ENCODE measurements at places on chromosomes 7 and 10.

DNA sequence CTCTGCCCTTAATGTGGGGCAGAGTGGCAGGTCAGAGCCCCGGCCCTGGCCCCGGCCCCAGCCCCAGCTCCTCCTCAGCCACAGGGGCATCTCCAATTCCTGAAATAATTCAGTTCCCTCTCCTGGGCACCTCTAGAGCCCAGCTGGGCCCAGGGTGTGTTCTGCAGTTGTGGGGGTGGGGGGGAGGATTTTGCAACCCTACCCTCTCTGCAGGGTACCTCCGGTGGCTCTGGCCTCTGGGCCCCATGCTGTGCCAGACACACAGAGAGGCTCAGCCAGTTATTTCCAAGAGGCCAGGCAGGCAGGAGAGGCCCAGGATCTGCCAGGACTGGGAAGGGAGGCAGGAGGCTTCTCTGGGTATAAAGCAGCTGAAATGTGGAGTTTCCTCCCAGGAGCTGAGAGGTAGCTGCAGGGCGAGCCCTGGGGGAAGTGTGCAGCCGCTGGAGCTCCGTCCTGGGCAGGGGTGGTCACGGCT is 47.9 kb downstream of the PWWP2B start:
- no peak for DNase-seq

GRCh38 chr10:83607959-83608745 is 531.2 kb upstream of the GHITM start:
- no peak for DNase-seq

DNA sequence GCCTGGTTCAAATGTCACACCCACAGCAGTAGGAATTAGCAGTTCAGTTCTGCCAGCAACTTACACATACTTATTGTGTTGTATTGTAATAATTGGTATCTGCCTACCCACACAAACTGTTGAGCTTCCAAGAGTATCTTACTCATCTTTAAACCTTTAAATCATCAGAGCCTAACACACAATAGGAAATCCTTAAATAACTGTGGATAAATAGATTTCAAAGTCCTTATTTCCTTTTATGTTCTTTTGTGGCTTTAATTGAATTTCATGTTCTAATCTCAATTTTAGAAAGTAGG is 3.9 kb downstream of the CASD1 start:
- no peak for DNase-seq

DNA sequence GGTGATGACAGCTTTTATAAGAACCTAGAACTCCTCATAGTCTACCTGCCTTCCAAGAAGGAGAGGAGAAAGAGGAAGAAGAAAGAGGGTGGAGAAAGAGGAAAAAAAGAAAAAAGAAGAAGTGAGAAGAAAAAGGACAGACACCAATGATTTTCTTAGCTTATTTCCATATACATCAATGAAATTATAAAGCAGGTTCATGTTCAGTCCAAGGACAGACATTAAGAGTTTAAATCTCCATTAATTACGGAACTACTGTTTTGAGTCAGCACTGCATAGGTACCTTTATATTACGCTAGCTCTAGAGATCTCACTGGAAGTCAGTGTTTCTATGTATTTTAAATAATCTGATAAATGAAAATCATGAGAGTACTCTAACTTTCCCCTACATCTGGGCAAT is 309.0 kb upstream of the HGF start:
- DNase-seq: no peak

DNA sequence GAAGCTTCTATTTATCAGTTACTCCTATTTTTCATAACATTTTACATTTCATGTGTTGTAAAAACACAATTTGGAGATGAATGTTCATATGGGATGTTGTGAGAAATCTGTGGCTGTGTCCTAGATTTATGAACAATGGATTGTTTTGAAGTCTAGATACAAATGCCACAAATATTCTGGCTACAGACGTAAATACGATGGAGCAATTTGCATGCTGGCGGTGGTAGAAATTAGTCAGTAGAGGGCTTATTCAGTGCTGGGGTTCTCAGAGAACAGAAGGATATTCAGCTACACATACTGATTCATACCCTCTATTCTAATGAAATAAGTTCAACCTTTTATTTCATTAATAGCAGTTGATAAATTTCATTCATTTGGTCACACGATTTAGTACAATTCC is 48.8 kb downstream of the PLPP4 start:
- DNase-seq: no peak

DNA sequence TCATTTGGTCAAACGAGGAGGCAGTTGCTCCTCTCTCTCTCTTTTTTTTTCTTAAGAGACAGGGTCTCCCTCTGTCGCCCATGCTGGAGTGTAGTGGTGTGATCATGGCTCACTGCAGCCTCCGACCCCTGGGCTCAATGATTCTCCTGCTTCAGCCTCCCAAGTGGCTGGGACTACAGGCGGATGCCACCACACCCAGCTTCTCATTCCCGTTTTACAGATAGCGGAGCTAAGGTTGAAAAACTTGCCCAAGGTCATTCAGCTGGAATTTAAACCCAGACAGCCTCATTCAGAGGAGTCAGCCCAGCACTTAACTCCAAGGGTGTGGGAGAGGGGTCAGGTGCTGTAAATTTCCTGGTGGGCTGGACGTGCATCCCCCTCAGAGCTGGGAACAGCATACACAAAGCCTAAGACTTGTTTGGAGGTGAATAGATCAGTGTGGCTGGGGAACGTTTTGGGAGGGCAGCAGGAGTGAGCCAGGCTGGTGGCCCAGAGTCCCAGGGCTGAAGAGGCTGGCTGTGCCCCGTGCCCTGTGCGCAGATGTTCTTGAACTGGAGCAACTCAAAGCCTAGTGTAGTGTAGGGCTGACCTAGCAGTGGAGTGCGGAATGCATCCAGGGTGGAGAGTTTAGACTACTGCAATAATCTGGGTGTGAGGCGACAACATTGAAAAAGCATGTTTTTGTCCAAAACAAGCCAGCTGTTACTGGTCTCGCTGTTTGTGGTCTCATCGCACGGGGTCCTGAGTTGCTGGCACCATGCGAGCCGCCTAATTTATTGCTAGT is 2.3 kb downstream of the HTRA1 start:
- no peak for DNase-seq

GRCh38 chr7:106994833-106995232 is 49.7 kb upstream of the PRKAR2B start:
- DNase-seq: no peak

DNA sequence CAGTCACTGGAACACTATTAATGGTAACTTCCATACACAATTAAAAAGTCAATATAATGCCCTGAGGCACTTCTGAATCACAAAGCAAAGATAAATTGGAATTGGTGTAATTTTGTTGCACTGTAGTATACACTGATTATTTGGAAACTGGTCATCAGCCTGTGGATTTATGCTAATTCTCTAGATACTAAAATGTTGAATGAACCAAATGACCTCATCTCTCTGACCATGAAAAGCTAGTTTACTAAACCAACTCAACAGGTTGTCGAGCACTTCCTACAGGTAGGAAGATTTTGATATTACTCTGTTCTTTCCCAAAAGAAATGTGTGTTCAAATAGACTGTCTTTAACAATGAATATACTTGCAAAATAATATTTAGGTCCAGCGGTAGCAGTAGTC is 5.3 kb downstream of the NRP1 start:
- DNase-seq: no peak

DNA sequence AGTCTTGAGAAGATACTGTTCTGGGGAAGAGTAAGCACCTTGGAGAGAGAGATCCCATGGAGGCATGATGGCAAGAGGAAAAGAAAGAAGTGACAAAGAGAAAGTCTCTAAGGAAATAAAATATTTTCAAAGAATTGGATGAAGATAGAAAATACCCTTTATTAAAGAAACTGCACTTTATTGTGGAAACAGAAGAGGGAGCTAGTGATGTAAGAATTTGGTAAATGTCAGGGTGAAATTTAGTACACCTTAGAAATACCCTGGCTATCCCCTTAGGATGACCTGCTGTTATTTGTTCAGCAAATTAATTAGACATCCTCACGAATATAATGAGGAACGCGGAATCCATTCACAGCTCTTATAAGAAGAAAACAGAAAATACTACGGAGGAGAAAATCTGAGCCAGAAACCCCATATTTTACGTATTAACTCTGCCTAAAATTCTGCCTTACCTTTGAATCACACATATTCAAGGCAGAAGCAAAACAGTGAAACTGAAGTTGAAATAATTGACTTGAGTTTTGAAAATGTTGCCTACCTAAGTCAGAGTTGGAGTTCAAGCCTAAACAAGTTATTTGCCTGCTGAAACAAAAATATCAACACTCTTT is 90.7 kb downstream of the TFPI2 start:
- no peak for DNase-seq

DNA sequence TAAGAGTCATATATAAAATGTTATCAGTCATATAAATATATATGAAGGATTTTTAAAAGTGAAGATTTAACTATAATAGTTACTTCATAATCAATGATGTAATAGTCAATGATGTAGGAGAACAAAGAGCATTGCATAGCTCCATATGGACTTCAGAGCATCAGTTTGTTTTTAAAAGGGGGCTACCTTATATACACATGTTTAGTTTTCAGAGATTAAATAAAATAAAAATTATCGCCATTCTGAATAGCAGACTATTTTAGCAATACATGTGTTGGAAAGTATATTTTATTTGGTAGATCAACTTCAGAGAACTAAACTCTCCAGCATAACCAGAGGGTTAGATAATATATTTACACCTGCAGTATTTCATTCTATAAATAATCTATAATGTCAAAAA is 29.1 kb upstream of the EPC1 start:
- no peak for DNase-seq

- DNase-seq: no peak
Measured at GRCh38 chr10:70592746-70593512, 9.6 kb downstream of the PRF1 start.

DNA sequence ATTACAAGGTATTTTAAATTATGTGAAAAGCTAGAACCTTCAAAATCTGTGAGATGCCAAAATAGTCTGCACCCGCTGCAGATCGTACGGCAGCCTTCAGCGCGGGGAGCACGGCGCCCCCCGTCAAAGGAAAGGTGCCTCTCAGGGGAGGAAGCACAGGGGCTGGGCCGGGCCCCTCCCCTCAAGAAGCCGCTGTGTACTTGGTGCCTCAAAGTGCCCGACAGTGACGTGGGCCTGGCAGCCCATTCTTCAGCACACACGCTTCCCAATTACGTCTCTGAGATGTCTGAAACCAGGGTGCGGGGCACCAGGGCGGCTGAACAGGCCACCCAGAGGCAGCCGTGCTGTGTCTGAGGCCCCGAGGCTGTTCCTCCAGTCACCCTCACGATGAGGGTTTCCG is 116.1 kb downstream of the INPP5A start:
- no peak for DNase-seq

DNA sequence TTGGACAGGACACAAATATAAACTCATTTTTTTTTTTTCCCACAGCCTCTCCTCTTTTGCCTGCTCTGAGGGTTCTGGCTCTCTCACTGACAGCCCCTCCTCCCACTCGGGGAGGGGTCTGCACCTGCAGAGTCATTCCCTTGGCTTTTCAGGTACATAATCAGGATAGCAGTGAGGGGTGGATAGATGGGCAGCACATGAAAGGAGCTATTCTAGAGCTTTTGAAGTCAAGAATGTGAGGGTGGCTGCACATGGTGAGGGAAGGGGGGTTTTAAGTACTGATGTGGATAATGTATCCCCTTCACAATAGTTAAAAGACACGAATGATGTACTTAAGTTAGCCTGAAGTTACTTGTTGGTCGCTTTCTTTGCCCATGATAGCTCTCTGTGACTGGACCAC is 76.2 kb downstream of the CFAP58 start:
- no peak for DNase-seq

DNA sequence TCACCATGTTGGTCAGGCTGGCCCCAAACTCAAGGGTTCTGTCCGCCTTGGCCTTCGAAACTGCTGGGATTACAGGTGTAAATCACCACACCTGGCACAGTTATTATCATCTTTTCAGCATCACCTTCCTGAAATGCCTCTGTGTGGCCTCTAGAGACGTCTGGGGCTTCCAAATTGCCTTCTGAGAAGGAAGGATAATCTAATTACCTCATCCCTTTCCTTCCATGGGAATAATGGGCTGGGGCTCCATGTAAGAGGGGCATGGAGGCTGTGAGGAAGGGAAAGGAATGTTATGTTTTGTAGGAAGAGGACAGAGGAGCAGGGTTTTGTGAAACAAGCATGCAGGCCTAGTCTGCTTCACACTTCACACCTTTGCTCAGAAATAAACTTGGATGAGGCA is 22.2 kb upstream of the PODXL start:
- no peak for DNase-seq

- no peak for DNase-seq
Measured at GRCh38 chr7:156067156-156067555, 254.9 kb upstream of the SHH start.

DNA sequence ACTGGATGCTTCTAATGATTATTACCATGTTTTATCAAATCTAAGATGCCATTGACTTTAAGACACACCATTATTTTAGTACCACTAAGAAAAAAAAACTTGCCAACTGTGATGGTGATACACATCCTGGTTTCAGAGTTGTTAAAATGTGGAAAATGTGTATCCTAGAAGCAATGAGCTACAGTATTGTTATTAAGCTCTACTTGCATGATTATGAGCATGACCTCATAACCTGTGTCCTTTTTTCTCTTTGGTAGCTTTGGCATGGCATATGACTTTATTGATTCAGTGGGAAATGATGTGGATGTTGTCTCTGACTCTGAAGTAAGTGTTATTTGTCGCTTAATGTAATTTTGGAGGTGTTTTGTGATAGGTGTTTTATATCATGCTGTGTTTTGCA is 3.3 kb downstream of the EDRF1 start:
- DNase-seq: no peak

DNA sequence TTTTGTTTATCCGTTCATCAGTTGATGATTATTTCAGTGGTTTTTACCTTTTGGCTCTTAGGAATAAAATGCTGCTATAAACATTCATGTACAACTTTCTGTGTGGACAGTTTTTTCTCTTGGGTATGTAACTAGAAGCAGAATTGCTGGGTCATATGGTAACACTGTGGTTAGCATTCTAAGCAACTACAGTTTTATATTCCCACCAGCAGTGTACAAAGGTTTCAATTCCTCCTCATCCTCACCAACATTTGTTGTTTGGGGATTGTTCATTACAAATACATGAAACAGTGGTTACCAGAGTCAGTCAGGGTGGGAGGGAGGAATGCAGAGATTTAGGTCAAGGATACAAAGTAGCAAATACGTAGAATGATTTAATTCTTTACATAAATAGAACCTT is 97.0 kb downstream of the NPSR1 start:
- no peak for DNase-seq

GRCh38 chr10:126661356-126661755 is 9.1 kb downstream of the C10orf90 start:
- DNase-seq: no peak

DNA sequence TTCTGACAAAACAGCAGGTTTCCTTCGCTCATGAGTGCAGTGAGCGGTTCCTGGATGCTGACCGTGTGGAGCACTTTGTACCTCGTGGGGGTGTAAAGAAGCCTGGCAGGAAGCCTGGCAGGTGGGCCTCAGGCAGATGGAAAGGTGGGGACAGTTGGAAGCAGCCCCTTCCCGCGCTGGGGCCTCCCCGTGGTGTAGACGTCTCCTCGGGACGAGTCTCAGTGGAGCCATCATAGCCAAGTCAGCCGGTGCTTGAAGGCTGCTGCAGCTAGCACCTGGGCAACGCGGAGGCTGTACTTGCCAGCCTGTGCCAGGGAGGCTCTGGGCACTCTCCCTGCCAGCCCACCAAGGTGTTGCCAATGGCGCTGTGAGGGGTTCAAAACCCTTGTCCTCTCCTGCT is 154.5 kb downstream of the WDR37 start:
- DNase-seq: no peak

GRCh38 chr10:132518572-132519381 is 18.8 kb upstream of the INPP5A start:
- peak; percentile 62 for DNase-seq
